Vagina (tissue), 2 donors: ENCODE measurements at places on chromosomes 12 and 14.

- DNase-seq, result no peak
These were observed 33.4 kb downstream of the TSPAN9 start for GRCh38 chr12:3110578-3110977.

GRCh38 chr12:106276032-106276740 lies 26.3 kb upstream of the TCP11L2 start:
- no peak for DNase-seq

GRCh38 chr12:69949311-69950002 lies 124.4 kb downstream of the MYRFL start:
- DNase-seq, result no peak

DNA sequence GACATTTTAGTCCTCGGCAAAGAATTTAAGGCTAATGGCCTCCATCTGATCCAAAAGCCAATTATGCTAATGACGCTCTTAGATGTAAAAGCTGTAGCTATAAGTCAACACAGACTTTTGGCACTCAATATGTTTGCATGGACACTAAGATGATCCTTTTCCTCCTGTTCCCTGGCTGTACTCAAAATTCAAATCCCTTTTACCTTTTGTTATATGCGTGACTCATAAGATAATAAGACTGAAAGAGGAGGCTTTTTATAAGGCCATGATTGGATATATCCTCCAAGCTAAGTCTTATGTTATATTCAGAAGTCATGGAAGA lies 89.8 kb downstream of the PDZRN4 start:
- DNase-seq, result no peak

DNA sequence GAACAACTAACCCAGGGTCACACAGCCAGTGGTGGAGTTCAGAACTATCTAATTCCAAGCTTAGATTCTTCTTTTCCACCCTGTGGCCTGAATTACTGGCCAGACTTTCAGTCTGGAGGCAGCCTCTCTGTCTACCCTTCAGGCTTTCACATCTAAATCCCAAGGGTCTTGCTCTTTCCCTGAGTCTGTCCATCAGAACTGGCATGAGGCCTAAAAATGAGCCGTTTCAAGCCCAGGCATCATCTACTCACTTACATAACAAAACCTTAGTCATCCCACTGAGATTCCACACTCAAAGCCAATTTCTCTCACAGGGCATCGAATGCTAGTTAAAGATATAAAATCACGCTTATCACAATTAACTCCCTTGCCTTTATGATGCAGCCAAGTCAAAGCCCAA lies 1.3 kb upstream of the PTGDR start:
- DNase-seq, result no peak

DNA sequence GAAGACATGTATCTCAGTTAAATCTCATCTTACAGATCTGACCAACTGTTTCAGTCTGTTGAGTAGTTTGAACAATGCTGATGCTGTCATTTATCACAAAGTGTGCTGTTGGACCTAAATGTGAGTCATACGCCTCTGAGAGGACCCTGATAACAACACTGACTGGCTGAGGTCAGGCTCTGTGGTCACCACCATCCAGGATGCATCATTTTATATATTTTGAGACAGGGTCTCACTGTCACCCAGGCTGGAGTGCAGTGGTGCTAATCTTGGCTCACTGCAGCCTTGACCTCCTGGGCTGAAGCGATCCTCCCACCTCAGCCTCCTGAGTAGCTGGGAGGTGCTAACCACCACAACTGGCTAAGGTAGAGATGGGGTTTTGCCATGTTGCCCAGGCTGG lies 181.0 kb upstream of the RGS6 start:
- no peak for DNase-seq

DNA sequence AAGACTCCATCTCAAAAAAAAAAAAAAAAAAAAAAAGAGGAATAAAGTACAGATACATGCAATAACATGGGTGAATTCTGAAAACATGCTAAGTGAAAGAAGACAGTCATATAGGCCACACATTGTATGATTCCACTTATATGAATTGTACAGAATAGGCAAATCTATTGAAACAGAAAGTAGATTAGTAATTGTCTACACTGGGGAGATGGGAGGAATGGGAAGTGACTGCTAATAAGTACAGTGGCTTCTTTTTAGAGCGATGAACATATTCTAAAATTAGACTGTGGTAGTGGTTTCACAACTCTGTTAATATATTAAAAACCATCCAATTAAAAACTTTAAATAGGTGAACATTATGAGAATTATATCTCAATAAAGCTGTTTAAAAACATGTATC lies 74.4 kb downstream of the ANKS1B start:
- no peak for DNase-seq

GRCh38 chr12:67633708-67634107 lies 14.8 kb upstream of the DYRK2 start:
- no peak for DNase-seq

DNA sequence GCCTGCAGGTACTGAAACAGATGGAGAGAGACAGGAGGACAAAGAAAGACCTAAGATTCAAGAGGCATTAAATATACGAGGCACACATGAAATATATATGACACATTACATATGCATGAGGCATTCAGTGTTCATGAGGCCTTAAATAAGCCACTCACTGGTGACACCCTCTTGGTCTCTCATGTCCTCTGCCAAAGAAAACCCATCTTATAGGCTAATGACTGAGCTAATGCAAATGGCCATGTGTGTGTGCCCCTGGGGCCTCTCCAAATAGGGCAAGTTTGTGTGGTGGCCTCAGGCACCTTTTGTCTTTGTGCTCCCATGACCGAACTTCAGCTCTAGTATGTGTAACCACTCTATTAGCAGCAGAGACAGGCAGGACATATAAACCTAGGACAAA lies 18.8 kb downstream of the COQ6 start:
- DNase-seq, result no peak

GRCh38 chr14:77543637-77544334 lies 45.2 kb upstream of the ISM2 start:
- DNase-seq, result no peak

DNA sequence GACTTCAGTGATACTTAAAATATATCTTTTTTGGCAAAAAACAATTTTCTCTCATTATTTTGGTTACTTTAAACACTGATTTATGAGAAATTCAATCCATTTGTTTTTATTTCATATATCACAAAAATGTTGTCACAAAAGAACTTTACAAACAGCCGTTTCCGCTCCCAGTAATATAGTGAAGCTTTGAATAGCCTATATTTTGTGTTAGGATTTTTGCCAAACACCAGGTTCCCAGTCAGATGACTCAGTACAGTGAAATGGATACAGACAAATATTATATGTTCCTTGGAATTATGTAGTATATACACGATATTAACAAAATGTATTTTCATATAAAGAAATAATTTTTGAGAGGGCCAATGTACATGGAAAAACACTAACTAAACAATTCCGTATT lies 411.1 kb downstream of the CCER1 start:
- no peak for DNase-seq

DNA sequence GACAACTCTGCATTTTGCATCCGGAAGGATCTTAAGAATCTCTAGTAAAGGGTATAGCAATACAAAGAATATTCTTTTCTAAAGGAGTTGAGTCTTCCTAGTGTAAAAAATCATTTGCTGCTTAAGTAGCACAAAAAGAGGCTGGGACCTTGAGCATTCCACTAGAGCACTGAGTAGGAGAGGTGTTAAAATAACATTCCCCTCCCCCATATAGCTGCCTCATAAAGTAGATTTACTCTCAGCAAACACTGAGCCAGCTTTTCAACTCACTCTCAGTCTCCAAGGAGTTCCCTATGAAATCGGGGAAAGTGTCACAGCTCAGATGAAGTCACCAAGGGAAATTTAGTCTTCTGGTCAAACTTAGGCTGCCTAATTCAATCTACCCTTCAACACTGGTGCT lies 592.7 kb downstream of the ETNK1 start:
- no peak for DNase-seq

DNA sequence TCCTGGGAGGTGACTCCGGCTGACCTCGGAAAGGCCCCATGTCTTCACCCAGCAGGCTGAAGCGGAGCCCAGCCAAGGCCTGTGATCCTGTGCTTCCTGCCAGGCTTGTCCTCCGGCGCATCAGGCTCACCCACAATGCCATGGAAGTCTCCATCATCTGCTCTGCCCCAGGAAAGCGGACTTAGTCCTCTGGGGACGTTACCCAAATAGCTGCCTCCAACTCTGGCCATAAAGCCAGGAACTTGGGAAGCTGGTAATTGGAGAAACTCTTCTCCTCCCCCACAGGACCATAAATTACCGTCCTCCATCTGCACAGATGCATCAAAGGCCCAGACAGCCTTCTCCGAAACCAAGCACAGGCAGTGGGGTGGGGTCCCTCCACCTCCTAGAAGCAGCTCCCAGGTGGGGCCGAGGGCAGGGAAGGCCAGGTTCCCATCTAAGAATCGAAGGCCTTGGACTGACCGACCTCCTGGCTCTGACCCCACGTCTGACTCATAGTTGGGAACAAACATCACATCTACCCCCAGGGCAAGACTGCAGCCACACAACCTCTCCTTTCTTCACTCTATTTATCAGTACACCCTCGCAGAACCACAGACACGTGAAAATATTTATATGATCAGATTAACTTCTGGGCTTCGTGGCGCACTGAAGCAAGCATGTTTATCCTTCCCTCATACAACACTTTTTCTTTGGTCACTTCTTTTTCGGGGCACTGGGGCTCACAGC lies 56.4 kb downstream of the PITPNM2 start:
- DNase-seq, result no peak

GRCh38 chr12:101670007-101670671 lies 27.3 kb upstream of the CHPT1 start:
- DNase-seq, result no peak

DNA sequence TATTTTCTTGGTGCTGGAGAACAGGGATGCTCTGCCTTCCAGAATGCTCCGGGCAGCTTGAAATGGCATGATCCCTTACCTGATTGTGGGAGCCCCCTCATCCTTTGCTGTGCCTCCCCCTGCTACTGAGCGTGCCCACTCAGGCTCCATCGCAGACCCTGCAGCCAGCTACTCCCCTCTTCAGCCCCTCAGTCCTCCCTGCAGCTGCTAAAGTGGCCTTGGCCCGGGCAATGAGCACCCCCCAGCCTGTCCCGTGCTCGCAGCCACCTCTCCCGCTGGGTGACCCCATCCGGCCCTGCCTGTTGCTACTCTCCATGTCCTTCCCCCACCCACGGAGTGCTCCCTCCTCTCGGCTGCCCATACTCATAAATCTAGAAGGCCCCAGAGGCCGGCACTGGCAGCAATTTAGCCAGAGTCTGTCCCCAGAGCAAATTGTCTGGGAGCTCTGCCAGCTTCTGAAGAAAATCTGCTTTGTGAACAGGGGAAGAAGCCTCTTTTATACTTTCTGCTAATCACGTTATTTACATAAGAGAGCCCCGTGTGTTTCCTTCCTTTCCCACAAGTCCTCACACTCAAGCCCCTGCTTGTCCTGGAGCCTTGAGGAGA lies 143.7 kb upstream of the FRMD6 start:
- no peak for DNase-seq

- no peak for DNase-seq
These were observed 673.9 kb downstream of the SLC16A7 start for GRCh38 chr12:60269611-60270269.

- DNase-seq, result no peak
These were observed 11.4 kb upstream of the KRT74 start for GRCh38 chr12:52585066-52585465.

- DNase-seq, result no peak
These were observed 14.7 kb downstream of the TMEM119 start for GRCh38 chr12:108582978-108583770.

DNA sequence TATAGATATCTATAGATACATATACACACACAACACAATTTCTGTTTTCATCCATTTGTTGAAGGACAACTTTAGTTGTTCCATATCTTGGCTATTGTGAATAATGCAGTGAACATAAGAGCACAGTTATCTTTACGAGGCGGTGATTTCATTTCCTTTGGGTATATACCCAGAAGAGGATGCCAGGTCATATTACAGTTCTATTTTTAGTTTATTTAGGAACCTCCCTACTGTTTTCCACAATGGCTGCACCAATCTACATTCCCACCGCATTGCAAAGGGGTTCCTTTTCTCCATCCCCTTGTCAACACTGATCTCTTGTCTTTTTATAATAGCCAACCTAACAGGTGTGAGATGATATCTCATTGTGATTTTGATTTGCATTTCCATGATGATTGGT lies 143.4 kb upstream of the ARHGAP5 start:
- no peak for DNase-seq

- DNase-seq, result no peak
These were observed 126.5 kb upstream of the NTF3 start for GRCh38 chr12:5305425-5305824.

GRCh38 chr14:105195522-105196264 lies 14.6 kb upstream of the NUDT14 start:
- DNase-seq, result no peak

DNA sequence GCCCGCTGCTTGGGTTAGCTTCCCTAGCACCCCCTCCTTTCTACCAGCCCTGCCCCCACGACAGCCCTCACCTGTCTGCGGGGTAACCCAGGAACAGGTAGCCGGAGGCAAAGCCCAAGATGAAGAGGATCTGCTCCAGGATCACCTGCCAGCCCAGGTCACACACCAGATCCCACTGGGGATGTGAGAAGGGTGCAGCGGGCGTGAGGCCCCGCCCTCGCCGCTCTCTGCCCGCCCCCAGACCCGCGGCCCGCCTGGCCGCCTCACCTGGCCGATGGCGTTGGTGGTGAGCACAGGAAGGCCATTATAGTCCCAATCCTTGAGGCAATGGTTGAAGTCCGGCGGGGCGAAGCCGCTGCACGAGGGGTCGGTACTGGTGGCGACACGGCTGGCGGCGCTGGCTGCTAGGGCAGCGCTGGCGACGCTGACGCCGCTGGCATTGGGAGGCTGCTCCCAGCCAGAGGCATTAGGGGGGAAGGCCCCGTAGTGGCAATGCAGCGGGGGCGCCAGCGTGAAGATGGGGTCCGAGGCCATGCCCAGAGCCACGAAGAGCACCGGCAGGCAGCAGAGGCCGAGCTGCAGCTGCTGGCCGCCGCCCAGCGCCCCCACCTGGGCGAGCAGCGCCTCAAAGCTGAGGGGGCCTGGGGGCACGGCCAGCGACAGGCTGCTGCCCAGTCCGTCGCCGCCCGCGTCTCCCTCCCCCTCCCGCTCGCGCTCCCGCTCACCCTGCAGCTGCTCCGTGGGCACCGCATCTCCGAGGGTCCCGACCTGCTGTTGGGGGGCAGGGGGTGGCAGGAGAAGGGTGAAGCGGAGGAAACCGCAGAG lies 794 bp downstream of the SLC22A17 start:
- no peak for DNase-seq

DNA sequence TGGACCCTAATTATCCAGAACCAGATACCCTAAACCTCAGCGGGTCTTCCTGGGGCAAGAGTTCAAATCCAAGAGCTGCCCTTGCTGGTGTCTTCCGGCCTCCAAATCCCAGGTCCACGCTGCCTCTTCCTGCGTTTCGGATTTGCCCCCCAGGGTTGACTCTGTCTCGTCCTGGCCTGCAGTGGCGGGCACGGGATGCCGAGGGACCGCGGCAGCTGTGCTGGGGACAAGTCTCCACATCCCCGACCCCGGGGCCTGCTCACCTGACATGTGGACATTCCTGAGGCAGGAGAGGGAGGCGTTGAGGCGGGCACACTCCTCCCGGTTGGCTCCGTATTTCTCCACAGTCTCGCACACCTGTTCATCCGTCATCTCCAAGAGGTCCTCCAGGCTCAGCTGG lies 113.6 kb downstream of the KSR2 start:
- no peak for DNase-seq

- no peak for DNase-seq
These were observed 1.6 kb upstream of the TAPBPL start for GRCh38 chr12:6450091-6450868.

GRCh38 chr14:104305511-104306449 lies 167.4 kb downstream of the KIF26A start:
- DNase-seq, result no peak
